ENCODE measurements at places on chromosomes 12 and 14.

- DNase-seq = no peak
Measured at GRCh38 chr14:22966783-22967269, 9.9 kb upstream of the HAUS4 start.

GRCh38 chr14:29085546-29085945, 319.0 kb downstream of the FOXG1 start:
- DNase-seq = no peak

DNA sequence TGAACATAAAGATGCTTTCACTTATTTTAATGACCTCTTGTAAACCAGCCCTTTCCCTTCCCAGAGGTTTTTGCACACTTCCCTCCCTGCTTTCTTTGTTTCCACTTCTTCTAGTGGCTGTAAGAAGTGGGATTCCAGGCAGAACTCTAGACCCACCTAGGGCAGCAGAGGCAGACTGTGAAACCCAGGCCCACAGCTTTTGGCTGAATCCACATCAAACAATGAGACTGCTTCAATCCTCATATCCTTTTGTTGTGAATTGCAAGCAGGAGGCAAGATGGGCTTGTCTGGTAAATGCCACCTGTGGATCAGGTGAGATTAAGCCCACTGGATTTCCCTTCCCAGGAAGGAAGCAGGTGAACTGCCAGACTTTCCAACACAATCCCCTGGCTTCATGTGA, 12.8 kb downstream of the CCDC177 start:
- no peak for DNase-seq

DNA sequence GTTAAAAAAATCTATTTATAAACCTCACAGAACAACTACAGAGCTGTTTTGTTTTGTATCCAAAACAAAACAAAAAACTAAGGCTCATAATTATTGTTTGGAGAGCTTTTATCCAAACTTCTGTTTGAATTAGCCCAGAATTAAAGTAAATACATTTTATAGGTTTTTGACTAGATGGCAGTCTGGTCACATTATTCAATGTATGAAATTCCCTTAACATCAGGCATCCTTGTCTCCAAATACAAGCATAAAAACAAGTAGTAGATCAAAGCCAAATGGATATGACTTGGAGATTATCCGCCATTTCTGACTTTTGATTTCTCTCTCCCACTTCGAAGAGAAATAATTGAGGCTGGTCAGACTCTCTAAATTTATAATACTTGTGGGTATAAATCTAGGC, 63.5 kb downstream of the SLC38A1 start:
- no peak for DNase-seq

- no peak for DNase-seq
Measured at GRCh38 chr14:54570047-54570446, 3.1 kb downstream of the SAMD4A start.

- no peak for DNase-seq
Measured at GRCh38 chr12:1566449-1567135, 27.8 kb downstream of the FBXL14 start.

- no peak for DNase-seq
Measured at GRCh38 chr14:84874436-84874835, 655.5 kb upstream of the FLRT2 start.

DNA sequence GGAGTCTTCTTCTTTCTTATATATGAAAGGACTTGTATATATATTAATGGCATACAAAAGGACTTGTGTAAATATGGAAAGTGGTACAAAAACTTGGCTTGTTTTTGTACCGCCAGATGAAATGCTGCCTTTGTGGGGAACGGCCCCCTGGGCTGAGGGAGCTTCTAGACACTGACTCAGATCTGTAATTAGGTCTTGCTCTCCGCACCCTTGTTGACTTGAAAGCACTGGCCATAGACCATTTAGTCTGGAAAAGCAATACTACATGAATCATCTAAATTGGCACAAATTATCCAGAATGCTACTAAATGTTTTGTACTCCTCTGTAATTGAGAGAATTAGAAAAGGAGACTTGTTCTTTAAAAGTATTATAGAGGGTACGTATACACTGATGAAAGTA, 399.9 kb upstream of the RGS6 start:
- no peak for DNase-seq

DNA sequence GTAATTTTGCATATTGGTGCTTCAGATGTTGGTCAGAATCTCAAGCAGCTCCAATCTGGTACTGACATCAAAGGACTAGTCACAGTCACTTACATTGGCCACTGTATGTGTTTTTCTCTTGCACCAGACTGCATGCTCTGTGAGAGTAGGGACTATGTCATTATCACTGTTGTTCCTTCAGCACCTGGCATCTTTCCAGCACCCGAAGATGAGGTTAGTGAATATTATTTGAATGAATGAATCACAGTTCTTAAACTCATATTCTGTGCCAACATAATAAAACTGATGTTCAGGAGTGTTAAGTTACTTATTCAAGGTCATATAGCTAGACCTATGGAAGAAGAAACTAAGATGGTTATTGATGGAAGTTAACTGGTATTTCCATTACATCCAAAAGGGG, 204.5 kb upstream of the TBX3 start:
- DNase-seq = no peak

GRCh38 chr12:31227401-31227981, 98.5 kb downstream of the SINHCAF start:
- no peak for DNase-seq

- no peak for DNase-seq
Measured at GRCh38 chr12:112546996-112547395, 128.2 kb downstream of the PTPN11 start.

- DNase-seq = no peak
Measured at GRCh38 chr14:100944052-100944451, 40.5 kb upstream of the RTL1 start.

- DNase-seq = no peak
Measured at GRCh38 chr12:2691345-2692071, 103.3 kb upstream of the FKBP4 start.

GRCh38 chr14:98229656-98230366, 1042.2 kb downstream of the BCL11B start:
- DNase-seq = no peak

GRCh38 chr12:123100450-123100849, 50.4 kb downstream of the PITPNM2 start:
- DNase-seq = no peak

DNA sequence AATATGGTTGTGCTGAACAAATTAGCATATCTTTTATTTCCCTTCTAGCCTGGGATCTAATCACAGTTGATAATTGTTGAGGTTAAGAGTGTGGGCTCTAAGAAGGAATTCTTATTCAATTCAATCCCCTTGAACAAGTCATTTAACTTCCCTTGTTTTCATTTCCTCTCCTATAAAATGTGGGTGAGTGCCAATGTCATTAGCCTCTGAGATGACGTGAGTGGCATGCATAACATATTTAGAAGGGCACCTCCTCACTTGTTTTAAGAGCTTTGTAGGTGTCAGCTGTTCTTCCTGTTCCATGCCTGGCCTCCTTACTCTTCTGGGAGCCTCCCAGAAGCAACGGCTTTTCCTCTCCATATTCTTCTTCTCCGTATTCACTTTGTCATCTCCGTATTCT, 155.4 kb upstream of the NEDD1 start:
- no peak for DNase-seq

DNA sequence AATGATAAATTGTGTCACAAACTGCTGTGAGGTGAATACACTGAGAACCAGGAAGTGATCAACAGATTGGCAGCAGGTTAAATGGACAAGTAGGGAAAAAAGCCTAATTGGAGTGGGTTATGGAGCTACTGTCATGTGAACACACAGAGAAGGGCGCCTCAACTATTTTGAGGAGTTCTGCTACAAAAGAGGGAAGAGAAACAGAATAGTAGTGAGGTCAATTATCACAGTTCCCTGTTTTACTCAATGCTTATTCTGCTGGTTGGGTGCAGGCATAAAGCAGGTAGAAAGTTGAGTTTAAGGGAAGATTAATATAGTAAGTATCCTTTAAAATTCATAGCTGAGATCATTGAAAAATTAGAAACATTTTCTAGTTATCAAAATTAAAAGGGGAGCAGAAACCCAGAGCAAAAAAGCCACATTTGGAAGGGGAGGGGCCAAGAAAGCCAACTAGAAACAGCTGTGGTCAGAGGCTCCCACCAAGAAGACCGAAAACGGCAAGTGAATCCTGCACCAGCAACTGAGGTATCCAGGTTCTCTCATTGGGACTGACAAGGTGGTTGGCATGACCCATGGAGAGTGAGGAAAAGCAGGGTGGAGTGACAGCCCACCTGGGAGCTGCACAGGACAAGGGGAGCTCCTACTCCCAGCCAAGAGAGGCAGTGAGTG, 105.7 kb downstream of the ZC3H14 start:
- DNase-seq = no peak

GRCh38 chr12:110750784-110751461, 8.2 kb upstream of the PPP1CC start:
- no peak for DNase-seq

- no peak for DNase-seq
Measured at GRCh38 chr12:82596483-82596882, 90.2 kb upstream of the TMTC2 start.

DNA sequence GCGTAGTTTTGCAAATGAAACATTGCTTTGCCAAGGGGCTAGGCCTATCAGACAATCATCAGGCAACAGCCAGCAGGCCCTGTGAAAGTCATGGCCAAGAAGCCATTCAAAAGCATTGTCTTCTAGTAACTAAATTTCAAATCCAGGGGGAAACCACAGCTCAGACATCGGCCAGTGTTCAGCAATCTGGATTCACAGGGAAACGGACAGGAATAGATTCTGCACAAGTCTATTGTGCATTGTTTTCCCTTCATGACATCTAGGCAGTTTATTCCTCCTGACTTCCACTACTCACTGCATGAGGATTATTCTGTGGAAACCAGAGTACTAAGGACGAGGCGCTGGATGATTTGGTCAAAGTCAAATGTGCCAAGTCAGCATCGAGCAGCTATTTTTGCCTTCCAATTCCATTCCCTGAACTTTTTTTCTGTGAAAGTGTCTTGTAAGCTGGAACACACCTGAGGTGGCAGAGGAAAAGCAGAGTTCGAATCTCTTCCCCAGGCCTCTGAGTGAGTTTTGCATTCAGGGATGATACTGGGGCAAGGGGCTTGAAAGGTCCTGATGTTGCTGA, 75.4 kb downstream of the VCPKMT start:
- no peak for DNase-seq

DNA sequence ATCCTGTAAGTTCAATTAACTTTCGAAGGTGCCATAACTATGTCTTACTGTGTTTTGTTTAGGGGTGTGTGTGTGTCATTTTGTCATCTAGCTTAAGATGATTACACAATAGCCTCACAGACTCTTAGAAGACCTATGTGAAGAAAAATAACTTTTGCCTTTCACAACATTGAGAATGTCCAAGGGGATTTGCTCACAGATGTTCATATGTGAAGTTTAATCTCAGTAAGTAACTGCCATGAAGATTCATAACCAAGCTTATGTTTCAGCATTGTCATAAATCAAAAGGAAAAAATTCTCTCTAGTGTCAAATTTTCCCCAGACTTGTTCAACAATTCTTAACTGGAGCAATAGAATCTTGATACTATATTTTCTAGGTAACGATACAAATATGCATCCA, 226.1 kb upstream of the PRKD1 start:
- no peak for DNase-seq

GRCh38 chr14:68843471-68844209, 50.8 kb upstream of the ZFP36L1 start:
- peak; percentile 56 for DNase-seq

DNA sequence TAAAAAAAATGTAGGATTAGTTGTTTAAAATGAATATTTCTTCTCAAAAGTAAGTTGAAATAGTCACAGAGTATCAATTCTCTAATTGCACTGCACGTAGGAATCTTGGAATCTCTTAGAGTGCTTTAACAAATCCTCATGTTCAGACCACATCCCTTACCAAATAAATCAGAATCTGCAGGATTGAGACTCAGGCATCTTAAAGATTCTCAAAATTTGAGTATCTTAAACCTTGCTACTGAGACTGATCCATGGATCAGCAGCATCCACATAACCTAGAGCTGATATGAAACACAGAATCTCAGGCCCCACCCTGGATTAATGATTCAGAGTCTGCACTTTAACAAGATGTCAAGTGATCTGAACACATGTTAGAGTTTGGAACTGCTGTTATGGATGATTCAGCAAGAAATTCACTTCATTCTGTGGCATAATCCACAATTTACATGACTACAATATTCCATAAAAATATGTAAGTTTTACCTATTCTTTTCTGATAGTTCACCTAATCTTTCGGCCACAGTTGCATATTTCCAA, 58.7 kb downstream of the ADAMTS20 start:
- DNase-seq = no peak

DNA sequence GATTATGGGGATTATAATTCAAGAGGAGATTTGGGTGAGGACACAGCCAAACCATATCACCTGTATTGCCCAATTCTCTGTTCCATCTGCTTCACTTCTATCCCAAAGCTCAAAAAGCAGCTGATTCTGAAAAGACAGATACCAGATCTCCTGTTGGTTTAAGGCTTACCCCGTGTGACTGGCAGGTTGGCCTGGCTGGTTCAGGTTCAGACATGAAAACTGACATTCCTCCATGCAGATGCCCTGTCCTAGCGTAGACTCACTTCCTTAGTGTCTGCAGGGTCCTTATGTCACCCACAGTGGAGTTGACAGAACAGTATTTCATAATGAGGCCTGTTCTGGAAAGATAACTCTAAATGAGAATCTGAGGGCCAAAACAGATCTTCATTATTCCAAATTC, 61.1 kb upstream of the FLRT2 start:
- no peak for DNase-seq

GRCh38 chr14:62934439-62934838, 110.8 kb downstream of the KCNH5 start:
- DNase-seq = no peak

- no peak for DNase-seq
Measured at GRCh38 chr14:81269100-81269978, 48.6 kb upstream of the GTF2A1 start.

DNA sequence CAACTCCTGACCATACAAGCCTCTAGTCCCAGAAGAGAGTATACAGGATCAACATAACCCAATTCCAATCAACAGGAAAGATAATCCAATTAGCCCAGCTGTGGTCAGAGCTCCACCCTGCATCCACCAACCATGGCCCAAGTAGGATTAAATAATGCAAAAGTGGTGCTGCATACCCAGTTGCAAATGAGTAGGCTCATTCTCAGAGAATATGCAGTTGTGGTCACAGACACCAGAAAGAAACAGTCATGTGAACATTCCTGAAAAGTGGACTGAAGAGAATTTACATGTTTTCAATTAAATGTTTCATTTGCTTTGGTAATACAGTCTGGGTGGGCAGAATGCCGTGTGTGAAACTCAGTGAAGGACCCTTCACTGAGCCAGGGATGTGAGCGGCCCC, 167.2 kb upstream of the BMP4 start:
- no peak for DNase-seq
